ENCODE measurements at places on chromosomes 16 and 17.

DNA sequence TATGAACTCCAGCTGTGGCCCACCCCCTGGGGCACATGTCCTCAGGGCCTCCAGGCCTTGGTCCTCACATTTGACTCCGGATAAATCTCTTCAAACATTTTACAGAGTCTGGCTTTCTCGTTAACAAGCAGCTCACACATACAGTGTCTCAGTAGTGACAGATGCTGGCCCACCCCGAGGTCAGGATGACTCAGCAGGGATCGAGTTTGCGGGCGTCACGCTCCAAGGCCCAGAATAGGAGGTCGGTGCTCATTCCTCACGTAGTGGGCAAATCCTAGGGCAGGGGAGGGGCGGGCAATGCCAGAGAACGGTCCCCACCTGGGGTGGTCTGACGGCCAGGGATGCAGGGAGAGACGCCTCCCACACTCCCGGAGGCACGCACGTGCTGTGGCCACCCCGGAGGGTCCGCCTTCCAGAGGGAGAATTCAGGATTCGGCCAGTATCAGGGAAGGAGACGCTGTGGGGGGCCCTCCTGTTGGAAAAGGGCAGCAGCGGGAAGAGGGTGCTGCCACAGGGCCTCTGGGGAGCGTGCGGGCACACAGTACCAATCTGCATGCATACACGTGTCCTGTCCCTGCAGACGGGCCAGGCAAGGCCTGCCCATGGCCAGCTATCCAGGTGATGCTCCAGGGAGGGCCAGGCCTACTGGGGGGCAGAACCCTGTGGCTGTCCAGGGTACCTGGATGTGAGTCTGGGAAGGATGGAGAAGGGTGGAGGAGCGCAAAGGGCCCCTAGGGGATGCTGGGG lies 8.6 kb downstream of the SLC7A5 start:
- DNase-seq, result no peak

DNA sequence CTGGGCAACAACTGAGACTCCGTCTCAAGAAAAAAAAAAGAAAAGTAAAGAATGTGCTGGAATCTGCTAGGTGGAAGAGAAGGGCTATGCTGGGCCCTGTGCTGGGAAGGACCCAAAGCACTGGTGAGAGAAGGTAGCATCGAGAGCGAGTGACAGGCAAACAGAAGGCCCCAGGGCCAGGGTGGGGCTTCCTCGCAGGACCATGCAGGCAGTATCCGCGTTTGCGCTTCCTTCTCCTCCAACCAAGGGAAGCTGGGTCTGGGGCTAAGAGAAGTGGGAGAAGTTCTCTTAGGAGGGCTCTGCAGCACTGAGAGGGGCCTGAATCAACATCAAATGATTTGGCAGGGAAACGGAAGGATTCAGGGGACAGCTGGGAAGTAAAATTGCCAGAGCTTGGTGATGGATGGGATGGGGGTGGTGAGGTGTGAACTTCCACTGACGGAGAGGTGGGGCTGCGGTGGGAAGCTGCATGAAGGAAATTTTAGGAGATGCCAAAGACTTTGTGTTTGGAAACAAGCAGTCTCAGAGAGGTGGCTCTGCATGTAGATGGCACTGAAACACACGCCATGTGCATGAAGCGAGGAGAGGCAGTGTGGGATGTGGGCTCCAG lies 5.2 kb upstream of the ECI1 start:
- DNase-seq, result no peak

DNA sequence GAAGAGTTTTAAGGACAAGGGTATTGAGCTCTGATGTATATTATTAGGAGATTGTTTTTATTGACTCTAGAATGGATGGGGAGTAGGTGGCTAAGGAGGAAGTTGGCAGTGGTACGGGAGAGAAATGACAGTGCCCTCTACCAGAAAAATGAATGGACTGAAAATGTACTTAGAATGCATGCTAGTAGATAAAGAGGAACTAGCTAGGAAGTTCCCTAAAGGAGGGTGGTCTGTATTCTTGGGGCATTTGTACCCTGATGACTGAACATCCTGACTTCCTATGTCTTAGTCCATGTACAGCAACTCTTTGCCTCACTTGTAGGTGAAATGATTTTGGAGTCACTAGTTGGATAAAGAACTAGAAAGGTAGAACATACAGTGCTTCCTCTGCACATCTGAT lies 581.5 kb upstream of the RBFOX1 start:
- DNase-seq, result no peak

DNA sequence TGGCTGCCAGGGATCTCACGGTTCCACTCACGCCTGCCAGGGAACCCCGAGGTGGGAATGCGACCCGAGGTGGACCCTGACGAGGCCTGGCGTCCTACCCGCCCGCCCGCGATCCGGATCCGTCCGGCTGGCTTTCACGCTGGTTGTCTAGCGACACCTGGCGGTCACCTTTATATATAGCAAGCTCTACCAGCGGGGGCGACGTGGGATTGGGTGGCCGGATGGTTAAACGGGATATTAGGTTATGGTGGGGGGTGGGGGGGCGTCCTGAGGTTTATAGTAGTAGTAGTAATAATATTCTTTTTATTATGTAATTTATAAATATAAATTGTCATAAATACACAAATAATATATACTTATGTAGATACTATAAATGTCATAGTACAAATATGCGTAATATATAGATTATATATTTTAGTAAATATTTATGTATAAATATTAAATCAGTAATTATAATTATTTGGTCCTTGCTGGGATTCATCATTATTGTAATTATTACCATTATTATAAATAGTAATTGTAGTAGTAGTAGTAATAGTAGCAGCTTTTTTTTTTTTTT lies 136.9 kb downstream of the KCNJ12 start:
- no peak for DNase-seq

DNA sequence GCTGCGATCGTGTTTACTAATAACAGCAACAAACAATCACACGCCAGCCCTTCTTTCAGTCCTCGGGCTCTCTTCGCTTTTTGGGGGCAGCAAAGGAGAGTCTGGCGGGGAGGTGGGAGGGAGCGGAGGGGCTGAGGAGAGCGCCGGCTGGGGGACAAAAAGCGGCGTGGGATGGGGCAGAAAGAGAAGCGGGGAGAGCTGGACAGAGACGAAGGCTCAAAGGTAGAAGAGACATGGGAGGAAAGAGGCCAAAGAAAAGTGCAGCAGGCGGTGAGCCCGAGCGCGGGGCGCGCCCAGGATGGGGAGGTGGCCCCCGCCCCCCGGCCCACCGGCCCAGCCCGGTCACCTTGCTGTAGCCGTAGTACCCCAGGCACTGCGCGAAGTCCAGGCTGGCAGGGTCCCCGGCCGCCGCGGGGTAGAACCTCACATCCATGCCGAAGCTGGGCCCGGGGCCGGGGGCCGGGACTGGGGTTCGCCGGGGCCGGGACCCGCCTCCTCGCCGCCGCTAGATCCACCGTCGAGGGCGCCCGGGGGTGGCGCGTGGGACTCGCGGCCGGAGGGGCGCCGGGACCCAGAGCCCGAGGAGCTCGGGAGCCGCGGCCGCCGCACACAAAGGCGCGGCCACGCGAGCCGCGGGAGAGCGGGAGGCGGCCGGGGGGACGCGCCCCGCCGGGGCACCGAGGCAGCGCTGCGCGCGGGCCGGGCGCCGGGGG lies 496 bp downstream of the TOX3 start:
- DNase-seq, result no peak

DNA sequence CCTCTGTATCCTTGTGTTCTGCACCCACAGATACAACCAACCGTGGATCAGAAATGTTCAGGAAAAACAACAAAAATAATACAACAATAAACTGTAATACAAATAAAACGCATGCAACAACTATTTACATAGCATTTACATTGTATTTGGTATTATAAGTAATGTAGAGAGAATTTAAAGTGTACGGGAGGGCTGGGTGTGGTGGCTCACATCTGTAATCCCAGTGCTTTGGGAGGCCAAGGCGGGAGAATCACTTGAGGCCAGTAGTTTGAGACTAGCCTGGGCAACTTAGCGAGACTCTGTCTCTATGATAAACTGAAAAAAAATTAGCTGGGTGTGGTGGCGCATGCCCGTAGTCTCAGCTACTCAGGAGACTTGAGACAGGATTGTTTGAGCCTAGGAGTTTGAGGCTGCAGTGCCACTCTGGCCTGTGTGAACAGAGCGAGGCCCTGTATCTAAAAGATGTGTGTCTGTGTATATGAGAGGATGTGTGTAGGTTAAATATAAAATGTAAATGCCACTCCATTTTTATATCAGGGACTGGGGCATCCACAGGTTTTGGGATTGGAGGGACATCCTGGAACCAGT lies 13.3 kb downstream of the SEC14L1 start:
- DNase-seq, result no peak

- no peak for DNase-seq
Observed at GRCh38 chr16:5906351-5906750, 808.8 kb upstream of the EEF2KMT start.

DNA sequence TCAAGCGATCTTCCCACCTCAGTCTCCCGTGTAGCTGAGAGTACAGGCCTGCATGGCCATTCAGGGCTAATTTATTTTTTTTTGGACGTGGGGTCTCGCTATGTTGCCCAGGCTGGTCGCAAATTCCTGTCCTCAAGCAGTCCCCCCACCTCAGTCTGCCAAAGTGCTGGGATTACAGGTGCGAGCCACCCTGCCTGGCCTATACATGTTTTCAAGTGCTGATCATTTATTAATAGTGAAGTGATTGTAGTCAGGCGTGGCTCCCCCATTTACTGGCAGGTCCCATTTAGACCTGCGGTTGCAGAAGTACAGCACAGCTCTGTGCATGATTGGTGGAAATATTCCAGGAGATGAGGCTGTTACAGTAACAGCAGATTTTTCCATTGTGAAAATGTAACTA lies 8.4 kb downstream of the FOXK2 start:
- DNase-seq, result no peak

- no peak for DNase-seq
Observed at GRCh38 chr16:19001788-19002187, 18.1 kb downstream of the TMC7 start.

GRCh38 chr17:8016632-8017424 lies 14.4 kb downstream of the GUCY2D start:
- no peak for DNase-seq

DNA sequence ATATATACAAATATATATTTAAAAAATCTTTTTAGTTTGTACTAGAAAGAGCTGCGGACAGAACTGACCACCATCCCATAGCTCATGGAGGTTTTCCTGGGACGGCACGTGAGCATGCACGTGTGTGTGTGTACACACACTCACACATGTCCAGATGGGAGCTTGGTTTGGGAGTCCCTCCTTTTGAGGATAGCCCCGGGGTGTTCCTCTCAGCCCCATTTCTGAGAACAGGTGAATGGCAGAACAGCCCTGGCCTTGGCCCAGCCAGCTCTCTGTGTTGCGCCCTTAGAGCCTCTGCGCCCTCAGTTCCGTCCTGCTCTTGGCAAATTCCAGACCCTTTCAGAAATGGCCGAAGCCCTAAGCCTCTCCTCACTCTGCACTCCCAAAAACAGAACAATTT lies 70.1 kb downstream of the AMFR start:
- no peak for DNase-seq

- DNase-seq, result no peak
Observed at GRCh38 chr16:2160915-2161551, 5.5 kb downstream of the TRAF7 start.

DNA sequence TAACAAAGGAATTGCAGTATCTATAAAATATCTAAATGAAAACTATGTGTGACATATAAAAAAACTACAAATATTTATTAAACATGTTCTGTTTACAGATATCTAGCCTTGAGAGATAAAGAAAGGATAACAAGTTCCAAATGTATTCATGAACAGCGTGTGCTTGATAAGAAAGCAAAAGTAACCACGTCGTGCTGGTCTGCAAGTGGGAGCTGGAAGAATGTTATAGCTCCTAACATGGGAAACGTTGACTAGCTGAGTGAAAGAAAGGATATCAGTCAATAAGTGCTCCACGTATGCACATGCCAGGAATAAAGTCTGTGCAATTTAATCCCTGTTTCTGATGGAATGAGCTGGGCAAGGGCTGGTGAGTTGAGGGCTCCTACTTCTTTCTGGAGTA lies 71.2 kb upstream of the CDYL2 start:
- no peak for DNase-seq

DNA sequence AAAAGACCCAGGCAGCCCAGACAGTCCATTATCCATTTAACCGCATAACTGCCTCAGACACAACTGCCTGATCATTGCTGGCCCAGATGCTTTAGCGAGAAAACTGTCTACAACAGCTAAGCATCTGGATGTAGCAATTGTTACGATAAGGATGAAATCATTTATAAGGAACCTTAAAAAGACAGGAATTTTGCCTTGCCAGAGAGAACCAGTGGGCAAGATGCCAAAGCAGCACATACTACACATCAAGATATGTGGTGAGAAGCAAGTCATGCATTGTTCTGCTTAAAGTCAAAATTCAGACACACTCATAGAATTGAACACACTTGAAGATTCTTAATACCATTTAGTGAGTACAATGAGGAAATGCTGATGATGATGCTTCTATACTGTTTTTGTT lies 1525.3 kb downstream of the CDH8 start:
- DNase-seq, result no peak

DNA sequence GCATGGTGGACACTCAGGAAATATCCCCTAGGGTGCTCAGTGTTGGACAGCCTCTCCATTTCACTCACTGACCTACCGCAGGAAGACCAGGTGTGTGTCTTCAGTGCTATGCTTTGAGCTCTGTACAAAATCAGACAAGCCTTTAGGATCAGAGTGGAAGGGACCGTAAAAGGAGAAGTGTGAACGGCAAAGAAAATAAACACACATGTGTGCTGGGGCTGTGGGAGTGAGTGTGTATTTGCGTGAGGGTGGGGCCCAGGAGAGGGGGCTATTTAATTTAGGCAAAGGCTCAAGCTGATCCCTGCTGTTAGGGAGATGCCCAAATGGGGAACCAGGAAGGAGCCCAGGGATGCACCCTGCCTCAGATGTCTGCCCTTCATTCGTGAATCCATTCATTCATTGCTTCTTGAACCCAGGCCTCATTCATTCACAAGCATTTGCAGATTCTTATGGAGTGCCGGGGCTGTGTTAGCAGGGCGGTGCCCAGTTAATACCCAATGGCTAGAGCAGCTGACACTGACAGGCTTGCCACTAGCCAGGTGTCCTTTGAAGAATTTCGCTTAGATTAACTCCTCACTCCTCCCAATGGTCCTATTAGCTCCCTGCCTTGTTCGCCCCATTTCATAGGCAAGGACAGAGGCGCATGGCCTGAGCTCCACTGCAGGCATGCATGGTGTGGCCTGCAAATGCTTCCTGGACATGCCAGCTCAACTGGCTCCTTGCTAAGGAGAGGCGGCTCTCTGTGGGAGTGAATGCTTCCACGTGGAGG lies 296.7 kb upstream of the FOXF1 start:
- no peak for DNase-seq

DNA sequence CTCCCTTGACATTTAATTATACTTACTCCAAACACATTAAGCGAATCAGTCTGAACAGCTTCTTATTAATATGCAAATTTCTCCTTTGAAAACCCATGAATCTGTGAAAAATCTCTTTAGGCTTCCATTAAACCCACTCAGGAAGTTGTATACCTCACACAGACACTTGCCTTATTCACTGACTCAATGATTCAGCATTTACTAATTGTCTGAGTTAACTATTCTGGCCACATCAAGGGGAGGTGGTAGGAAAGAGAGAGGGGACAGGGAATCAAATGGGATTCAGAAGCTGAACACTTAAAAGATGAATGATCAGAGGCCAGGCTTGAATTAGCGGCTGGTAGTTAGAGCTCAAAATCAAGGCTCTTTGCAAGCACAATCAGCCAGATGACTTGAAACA lies 70.0 kb downstream of the HS3ST3A1 start:
- no peak for DNase-seq

- DNase-seq, result no peak
Observed at GRCh38 chr16:88982286-88983084, 5.5 kb upstream of the CBFA2T3 start.

All from SK-N-MC (cell line).